ENCODE measurements at places on chromosomes 16 and 17. TPM values are rescaled to one million over a fixed set of nuclear protein-coding genes. Genes with fewer than 3 reads are reported as not detected.

DNA sequence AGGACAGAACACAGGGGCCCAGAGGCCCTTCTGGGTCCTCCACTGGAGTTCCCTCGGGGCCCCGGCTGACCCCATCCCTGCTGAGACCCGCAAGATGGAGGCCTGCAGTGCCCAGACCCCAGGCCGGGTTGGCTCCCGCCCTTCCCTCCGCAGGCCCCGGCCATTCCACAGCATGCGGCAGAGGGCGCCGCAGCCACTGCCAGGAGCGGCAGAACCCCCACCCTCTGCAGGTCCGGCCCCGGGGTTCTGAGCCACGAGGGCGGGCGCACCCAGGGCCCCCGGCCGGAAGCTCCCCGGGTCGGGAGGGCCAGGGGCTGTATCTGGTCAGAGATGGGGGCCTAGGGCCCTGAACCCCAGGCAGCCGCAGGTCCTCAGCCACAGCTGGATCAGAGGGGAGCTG, 2.4 kb upstream of the PERCC1 start:
- DNase-seq: no peak

DNA sequence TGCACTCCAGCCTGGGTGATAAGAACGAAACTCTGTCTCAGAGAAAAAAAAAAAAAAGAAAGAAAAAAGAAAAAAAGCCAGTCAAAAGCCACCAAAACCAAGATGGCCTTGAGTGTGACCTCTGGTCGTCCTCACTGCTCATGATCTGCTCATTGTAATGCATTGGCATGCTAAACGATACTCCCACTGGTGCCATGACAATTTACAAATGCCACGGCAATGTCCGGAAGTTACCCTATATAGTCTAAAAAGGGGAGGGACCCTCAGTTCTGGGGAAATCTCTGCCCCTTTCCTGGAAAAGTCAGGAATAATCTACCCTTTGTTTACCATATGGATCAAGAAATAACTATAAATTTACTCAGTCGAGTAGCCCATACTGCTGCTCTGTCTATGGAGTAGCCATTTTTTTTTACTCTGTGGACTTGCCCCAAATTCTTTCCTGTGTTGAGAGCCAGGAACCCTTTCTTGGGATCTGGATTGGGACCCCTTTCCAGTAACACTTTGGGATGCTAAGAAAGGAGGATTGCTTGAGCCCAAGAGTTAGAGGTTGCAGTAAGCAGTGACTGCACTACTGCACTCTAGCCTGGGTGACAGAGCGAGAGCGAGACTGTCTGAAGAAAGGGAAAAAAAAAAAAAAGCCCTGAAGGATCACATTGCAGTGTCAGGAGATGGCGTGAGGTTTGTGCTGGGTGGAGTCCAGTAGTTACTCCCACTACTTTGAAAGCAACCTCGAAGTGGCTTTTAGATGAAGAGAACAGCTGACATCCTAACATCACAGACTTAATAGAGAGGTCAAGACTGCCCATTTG, 3.7 kb upstream of the TMEM231 start:
- no peak for DNase-seq

The WFDC1 gene
- 2.3 TPM for total RNA-seq

The OR3A3 gene
- not detected for total RNA-seq

- no peak for DNase-seq
Observed at GRCh38 chr16:50616386-50616785, 64.7 kb downstream of the SNX20 start.

All from body of pancreas (tissue), 4 donors.